Osteocyte (in vitro differentiated cells): ENCODE measurements at places on chromosomes 1 and 21. TPM values are rescaled to one million over a fixed set of nuclear protein-coding genes. Genes with fewer than 3 reads are reported as not detected.
A peak's percentile ranks its signal among the peaks of the same experiment; 100 is the strongest.

TMEM167B gene
- 35.8 and 41.7 TPM in 2 replicates for total RNA-seq

GJA9 gene
- total RNA-seq = not detected in 2 replicates

IL12RB2 gene
- not detected in 2 replicates for total RNA-seq

ZSCAN20 gene
- 5.2 and 7.3 TPM in 2 replicates for total RNA-seq

OPTC gene
- not detected in 2 replicates for total RNA-seq

DDR2 gene
- 173 and 185 TPM in 2 replicates for total RNA-seq

BEND5 gene
- 1.5 and 1.7 TPM in 2 replicates for total RNA-seq

MAP3K21 gene
- total RNA-seq = 0.11 TPM in 1 of 2 replicates, not detected in the other

SLC9C2 gene
- total RNA-seq = not detected in 2 replicates

- H3K4me3 ChIP-seq = no peak overlapping the region
- no peak for DNase-seq
- H3K27me3 ChIP-seq = no peaks in the 10 kb centered on the region
- peaks cover 2% of the 10 kb centered on the region for H3K4me1 ChIP-seq
- no peak overlapping the region for H3K27ac ChIP-seq
Measured at GRCh38 chr1:46699666-46700065, 19.2 kb downstream of the EFCAB14 start.

GRCh38 chr21:23949493-23949892, 1657.8 kb downstream of the MRPL39 start:
- H3K27me3 ChIP-seq = no peaks in the 10 kb centered on the region
- H3K27ac ChIP-seq = no peak overlapping the region
- H3K36me3 ChIP-seq = no peaks in the 10 kb centered on the region
- no peak overlapping the region for H3K4me3 ChIP-seq
- DNase-seq = no peak

DNA sequence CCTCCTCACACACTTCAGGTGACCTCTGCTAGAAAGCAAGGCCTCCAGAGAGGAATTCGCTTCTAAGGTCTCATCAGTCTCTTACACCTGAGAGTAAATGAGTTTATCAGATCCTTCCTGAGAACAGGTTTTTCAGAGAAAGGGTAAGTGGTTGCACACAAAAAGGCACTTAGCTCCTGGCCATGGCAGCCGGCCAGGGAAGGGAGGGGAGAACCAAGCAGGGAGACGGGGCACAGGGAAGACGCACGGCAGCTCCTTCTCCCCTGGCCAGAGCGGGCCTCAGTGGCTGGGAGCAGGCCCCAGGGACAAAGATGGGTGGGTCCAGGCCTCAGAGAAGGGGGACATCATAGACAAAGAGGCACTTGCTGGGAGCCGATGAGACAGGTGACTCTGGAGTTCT, 3.6 kb upstream of the TNNT2 start:
- no peaks in the 10 kb centered on the region for H3K36me3 ChIP-seq
- H3K27ac ChIP-seq = no peak overlapping the region
- H3K4me3 ChIP-seq = no peak overlapping the region
- H3K27me3 ChIP-seq = no peaks in the 10 kb centered on the region

- peaks cover 12% of the 10 kb centered on the region for H3K27me3 ChIP-seq
- no peak for DNase-seq
- H3K27ac ChIP-seq = no peak overlapping the region
- no peaks in the 10 kb centered on the region for H3K36me3 ChIP-seq
Measured at GRCh38 chr1:22376001-22376400, 75.7 kb upstream of the ZBTB40 start.

DNA sequence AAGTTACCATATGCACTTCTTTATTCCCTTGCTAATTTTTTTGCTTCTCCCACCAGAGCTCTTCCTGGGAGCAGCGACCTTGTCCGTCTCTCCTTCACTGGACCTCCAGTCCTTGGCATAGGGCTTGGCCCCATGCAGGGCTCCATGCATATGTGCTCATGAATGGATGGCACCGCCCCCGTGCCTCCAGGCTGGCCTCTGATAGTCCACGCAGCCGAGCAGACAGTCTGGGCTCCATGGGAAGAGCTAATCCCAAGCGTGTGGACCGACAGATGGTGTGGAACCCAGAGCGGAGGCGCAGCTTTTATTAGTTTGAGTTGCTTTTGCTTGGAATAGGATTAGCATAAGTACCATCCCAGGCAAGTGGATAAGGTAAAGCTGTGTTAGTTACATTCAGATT, 41.8 kb downstream of the CDCP2 start:
- H3K4me3 ChIP-seq = no peak overlapping the region
- DNase-seq = peak; percentile 62
- H3K36me3 ChIP-seq = no peaks in the 10 kb centered on the region
- no peak overlapping the region for H3K27ac ChIP-seq
- H3K4me1 ChIP-seq = no peaks in the 10 kb centered on the region

DNA sequence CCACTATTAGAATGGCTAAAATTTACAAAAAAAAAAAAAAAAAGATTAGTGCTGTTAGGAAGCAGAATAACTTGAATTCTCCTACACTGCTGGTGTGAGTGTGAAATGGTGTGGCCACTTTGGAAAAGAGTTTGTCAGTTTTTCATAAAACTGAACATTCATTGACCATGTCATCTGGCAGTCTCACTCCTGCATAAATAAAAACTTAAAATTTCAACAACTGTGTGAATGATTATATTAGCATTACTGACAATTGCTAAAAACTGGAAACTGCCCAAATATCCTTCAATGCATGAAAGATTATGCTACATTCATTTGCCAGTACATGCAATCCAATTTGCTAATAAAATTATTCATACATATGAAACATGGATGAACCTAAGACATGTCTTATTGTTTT, 570.9 kb downstream of the NEGR1 start:
- H3K4me1 ChIP-seq = no peaks in the 10 kb centered on the region
- no peak overlapping the region for H3K4me3 ChIP-seq
- DNase-seq = no peak
- H3K27me3 ChIP-seq = no peaks in the 10 kb centered on the region
- H3K36me3 ChIP-seq = no peaks in the 10 kb centered on the region

DNA sequence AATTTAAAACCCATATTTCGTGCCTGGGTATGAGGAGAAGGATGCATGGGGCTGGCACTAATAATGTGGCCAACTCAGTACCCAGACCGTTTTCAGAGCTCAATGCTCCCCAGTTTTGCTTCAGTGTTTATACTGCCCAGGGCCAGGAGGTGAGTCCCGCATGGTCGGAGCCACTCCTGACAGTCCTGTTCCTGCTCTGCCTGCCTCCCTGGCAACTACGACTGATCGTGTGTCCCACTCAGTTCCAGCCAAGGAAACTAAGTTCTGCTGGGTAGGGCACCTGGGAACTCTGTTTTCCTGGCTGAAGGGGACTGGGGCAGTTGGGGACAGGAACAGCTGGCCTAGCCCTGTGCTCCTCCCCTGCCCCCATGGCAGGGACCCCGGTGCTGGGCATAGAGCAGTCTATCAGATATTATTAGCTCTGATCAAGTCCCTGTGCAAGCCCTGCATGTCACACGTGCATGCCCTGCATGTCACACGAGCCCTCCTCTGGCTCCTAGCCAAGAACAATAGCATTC, 19.2 kb downstream of the S100A7 start:
- H3K4me3 ChIP-seq = no peak overlapping the region
- peaks cover 6% of the 10 kb centered on the region for H3K27me3 ChIP-seq
- H3K36me3 ChIP-seq = no peaks in the 10 kb centered on the region

GRCh38 chr1:192133350-192133926, 24.8 kb upstream of the RGS18 start:
- H3K36me3 ChIP-seq = peaks cover 3% of the 10 kb centered on the region
- peaks cover 17% of the 10 kb centered on the region for H3K4me1 ChIP-seq
- no peak overlapping the region for H3K4me3 ChIP-seq
- no peak for DNase-seq
- H3K27me3 ChIP-seq = no peaks in the 10 kb centered on the region

DNA sequence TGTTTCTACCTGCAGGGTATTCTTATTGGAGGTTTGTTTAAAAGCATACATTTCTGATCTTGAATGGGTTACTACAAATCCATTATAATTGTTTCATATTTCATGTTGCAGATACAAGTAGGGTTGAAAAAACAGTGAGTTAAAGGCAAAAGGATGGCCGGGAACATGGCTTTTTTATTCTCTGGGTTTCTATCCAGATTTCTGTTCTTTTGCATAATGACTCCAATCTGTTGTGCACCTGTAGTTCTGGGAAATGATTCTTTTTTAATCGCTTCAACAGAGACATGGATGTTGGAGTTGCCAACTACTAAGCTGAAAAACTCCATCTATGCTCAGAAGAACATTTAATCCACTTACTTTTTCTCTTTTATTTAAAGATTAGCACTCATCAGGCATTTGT, 2.7 kb upstream of the ADAMTS1 start:
- H3K36me3 ChIP-seq = no peaks in the 10 kb centered on the region
- DNase-seq = no peak
- H3K4me3 ChIP-seq = no peak overlapping the region

DNA sequence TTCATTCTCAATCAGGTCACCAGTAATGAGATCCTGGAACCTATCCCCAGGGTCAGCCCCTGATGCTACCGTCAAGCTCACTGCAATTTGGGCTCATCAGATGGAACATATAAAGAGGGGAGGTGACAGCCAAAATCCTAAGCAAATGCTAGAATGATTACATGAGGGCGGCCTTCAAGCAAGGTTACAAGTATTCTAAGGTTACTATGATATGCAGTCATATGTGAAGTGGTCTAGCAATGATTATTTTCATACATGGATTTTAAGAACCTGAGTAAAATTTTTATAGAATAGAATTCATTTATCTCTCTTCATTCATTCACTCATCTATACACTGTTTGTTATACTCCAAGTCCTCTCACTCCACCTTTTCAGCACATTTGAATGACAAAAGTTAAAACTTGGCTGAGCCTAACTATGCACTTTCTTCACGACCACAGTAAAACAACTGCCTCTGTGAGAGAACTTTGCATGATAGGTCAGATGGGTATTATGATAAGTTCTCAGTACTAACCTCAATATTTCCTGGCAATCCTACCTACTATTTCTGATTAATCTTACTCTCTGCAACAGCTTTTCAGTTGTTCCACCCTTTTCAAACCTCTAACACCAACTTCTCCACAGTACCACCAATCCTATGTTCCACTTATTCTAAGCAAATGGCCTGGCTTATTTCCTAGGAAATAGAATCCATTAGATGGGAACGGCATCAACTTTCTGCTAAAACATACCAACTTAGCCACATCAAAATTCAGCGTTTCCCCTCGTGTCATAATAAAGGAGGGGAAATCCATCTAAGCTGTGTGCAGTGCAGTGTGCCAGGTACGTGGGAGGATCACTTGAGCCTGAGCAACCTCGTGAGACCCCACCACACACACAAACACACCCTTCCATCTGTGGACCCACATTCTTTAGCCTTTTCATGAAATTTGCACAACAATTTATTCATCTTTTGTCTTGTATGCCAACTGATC, 32.0 kb downstream of the LHX9 start:
- H3K27ac ChIP-seq = no peak overlapping the region
- no peak for DNase-seq
- no peak overlapping the region for H3K4me3 ChIP-seq
- H3K4me1 ChIP-seq = no peaks in the 10 kb centered on the region
- no peaks in the 10 kb centered on the region for H3K27me3 ChIP-seq

DNA sequence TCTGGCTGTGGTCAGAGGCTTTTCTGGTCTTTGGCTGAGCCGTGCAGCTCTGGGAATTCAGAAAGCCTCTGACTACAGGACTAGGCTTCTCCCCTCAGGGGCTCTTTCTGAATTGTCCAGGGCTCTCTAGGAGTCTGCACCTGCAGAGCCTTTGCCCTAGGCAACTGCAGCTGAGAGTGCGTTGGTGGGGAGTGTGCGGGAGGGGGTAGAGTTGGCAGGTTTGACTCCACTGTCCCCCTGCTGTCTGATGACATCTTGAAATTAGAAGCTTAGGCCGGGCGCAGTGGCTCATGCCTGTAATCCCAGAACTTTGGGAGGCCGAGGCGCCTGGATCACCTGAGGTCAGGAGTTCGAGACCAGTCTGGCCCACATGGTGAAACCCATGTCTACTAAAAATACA, 32.9 kb downstream of the KIAA1614 start:
- H3K4me3 ChIP-seq = no peak overlapping the region
- no peaks in the 10 kb centered on the region for H3K4me1 ChIP-seq
- DNase-seq = no peak
- H3K36me3 ChIP-seq = peaks cover 25% of the 10 kb centered on the region

DNA sequence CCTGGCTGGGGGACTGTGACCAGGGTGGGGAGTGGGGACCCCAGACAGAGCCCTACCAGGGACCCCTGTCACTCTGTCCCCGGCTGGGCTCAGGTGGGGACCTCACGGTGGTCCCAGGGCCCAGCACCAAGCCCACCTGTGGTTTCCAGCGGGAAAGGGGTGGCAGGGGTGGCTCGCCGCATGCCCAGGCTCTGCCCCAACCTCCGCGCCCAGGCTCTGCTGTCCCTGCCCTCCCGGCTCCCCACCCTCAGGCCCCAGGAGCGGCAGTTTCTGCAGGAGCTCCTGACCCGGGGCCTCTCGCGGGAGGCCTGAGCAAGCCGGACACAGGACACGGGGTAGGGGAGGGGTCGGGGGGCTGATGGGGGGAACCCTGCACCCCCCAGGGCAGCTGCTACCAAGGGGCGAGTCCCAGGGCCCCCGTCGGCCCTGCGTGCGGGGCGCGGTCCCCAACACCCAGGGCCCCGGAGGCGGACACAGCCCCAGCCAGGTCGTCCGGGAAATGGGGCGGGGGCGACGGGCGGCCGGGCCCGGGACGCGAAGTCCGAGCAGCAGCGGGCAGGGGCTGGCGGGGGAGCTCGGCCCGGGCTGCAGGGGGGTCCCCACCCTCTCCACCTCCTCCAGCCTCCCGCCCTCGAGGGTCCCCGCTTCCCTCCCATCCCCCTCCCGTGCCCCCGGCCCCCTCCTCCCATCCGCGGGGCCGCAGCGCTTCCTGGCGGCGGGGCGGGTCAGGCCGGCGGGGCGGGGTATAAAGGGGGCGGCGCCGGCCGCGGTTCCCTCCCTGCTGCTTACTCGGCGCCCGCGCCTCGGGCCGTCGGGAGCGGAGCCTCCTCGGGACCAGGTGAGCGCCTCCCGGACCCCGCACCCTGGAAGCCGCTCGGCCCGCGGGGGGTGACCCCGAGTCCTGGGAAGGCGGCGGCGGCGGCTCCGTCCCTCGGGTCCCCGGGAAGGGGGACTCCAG, at the start of gene COL6A2:
COL6A2 (plus strand) TSS at position 777 of the 958 bp plus-strand sequence.
- H3K27me3 ChIP-seq = no peaks in the 10 kb centered on the region
- H3K4me1 ChIP-seq = peaks cover 33% of the 10 kb centered on the region
- peak; percentile 90 for DNase-seq
- H3K36me3 ChIP-seq = peaks cover 16% of the 10 kb centered on the region
- peak within 1 kb of the TSS; percentile 83 for H3K27ac ChIP-seq

DNA sequence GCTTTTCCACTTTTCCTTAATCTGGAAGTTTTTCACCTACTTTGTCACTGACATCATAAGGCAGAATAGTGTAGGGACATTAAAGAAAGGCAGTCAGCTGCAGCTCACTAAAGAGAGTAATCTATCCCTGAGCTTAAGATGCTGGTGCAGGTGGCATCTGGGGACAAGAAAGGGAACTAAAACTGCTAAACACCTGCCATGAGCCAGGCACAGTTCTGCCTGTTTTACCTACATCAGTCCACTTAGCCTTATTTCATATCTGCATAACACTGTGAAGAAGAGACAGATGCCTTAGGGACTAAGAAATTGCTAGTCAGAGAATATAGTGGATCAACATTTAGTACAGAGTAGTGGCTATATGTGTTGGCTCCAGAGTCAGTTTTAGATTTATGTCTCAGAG, 88.1 kb downstream of the GPATCH2 start:
- H3K4me3 ChIP-seq = no peak overlapping the region
- DNase-seq = no peak
- peaks cover 6% of the 10 kb centered on the region for H3K4me1 ChIP-seq
- H3K27ac ChIP-seq = no peak overlapping the region
- peaks cover 6% of the 10 kb centered on the region for H3K36me3 ChIP-seq
